ENCODE measurements at places on chromosomes 2 and 18.

- peak; percentile 76 for DNase-seq
These were observed 160.0 kb upstream of the TRIB2 start for GRCh38 chr2:12556762-12557161.

DNA sequence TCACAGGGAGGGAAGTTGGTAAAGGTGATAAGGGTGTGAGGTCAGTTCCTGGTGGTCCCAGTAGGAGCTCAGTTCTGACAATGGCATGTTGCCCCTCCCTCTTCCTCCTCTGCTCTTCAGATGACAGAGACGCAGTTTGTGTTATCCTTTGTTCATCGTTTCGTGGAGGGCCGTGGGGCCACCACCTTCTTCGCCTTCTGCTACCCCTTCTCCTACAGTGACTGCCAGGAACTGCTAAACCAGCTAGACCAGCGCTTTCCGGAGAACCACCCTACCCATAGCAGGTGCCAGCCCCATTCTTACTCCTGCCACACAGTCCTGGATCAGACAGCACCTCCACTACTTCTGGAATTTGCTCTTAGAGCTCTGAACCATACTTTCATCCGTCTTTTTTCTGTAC is 2.3 kb downstream of the AGBL5 start:
- DNase-seq, result no peak

- DNase-seq, result peak; percentile 14
These were observed 79.3 kb upstream of the ITPRID2 start for GRCh38 chr2:181812106-181812743.

DNA sequence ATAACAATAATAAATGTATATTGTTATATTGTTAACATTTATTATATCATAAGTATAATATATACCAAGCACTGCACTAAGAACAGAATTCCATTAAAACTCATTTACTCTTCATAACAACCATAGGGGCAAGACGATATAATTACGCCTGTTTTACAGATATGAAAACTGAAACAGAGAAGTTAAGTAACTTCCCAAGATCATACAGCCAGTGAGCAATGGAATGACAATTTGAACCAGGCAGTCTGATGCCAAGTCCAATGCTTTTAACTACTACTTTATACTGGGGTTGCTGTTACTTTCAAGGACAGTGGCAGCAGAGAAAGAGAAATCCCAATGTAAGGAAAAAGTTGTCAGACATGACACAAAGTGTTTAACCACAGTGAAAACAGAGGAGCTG is 338.8 kb upstream of the ID2 start:
- peak; percentile 79 for DNase-seq

- DNase-seq, result peak; percentile 9
These were observed 807 bp downstream of the GAREM1 start for GRCh38 chr18:32469691-32470459.

- no peak for DNase-seq
These were observed 49.3 kb downstream of the CD8B2 start for GRCh38 chr2:106536490-106536889.

DNA sequence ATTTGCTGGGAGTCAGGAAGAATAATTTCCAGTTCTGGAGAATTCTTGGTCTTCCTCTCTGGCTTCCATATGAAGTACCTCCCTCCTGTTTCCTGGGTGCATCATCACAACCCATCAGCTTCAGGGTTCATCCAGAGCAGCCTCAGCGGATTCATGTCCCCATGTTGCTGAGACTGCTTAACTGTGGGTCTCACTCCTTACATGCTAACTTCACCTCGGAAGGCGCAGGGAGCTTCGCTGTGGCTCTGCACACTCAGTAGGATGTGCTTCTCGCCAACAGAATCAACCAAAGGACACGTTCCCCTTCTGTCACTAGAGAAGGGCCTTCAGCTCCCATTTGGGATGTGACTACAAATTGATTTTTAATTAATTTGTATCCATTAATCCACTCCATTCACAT is 24.2 kb downstream of the FBLN7 start:
- DNase-seq, result no peak

GRCh38 chr2:26980971-26981370 is 10.5 kb downstream of the MAPRE3 start:
- no peak for DNase-seq

- no peak for DNase-seq
These were observed 39.2 kb upstream of the KIDINS220 start for GRCh38 chr2:8876628-8877027.

DNA sequence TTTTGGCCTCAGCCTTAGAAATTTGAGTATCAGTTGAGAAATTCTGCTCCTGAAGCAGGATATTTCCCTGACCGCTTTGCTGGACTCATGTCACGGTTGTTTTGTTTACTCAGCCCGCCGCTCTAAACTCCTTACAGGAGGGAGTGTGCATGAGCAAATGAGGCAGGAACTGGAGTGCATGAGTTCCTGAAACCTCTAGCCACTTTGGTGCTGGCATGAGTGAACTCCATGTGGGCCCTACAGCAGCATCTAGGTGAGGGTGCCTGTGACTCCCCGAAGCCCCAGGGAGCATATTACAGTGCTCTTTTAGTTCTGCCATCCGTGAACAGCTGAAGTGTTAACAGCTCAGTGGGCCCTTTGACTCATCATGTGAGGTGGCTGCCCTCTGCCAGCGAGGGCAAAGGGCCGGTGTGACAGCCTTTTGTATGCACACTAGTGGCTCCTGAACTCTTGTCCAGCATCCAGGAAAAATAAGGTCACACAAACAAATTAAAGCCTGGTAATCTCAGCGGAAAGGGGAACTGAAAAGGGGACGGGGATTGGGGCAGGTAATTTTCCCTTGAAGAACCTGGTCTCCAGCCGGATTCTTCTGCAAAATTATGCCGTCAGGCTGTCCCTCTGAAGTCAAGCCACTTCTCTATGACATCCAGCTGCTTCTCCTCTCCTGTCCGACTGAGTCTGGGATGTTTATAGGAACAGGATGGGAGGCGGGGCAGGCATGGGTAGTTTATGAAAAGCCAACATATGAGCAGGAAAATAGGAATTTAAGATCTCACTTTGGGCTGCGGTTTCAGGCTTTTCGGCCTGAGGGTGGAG is 1668.7 kb downstream of the SUCLG1 start:
- DNase-seq, result no peak

GRCh38 chr18:10138719-10139118 is 224.9 kb downstream of the VAPA start:
- no peak for DNase-seq

DNA sequence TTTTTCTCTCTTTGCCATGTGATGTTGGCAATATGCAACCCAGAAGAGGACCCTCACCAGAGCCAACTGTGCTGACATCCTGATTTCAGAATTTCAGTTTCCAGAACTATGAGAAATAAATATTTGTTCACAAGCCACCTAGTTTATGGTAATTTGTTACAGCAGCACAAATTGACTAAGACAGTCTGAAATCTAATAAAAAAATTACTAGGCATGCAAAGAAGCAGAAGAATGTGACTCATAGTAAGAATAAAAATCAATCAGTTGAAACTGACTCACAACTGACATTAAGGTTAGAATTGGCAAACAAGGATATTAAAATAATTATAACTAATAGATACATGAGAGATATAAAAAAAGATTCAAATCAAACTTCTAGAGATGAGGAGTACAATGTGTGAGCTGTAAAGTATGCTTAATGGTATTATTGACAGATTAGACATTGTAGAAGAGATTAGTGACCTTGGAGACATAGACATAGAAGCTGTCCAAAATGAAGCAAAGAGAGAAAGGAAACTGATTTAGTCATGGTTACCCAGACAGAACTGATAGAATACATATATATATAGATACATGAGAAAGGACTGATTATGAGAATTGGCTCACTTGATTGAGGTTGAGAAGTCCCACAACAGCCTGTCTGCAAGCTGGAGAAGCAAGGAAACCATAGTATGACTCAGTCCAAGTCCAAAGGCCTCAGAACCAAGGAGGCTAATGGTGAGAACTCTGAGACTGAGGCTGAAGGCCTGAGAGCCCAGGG is 27.8 kb upstream of the TTC39C start:
- DNase-seq, result peak; percentile 24

DNA sequence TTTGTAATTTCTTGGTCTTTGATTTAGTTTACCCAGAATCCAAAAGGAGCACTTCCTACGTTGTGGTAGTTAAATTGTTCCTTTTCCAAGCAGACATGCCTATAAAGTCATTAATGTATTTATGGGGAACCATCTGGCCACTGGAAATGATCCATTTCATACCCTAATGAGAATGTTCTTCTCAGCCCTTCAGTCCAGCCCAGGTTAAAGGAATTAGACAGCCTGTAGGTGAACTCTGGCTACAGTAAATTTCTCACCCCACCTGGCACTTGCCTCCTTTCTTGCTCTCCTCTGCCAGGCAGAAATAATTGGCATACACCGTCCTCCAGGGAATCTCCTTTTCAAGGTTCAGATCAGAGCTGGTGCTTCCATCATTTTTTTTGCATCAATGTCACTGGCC is 121.1 kb downstream of the SETBP1 start:
- DNase-seq, result no peak

DNA sequence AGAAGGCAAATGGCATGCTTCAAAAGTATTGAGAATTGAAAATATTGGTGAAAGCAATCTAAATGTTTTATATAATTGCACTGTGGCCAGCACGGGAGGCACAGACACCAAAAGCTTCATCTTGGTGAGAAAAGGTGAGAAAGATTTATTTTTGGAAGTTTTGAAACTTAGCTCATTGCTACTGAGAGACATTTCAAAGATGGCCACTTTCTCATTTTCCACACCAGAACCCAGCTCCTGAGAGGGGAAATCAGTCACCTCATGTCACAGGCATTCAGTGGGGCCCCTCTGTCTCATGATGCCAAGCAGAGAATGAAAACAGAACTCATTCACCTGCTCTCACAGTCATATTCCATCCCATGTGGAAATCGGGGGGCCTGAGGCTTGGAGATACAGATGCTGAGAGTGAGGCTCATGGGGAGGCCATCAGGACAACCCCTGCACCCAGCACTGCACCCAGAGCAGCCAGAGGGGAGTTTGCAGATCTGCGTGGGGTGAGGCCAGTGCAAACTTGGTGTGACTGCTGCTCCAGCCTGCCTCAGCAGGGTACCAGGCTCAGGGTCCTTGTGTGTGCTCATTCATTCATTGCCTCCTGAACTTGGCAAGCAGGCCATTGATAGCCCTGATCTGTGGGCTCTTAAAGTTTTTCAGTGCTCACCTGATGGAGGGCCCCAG is 31.4 kb downstream of the IL18R1 start:
- DNase-seq, result no peak

- no peak for DNase-seq
These were observed 423.4 kb downstream of the ZEB2 start for GRCh38 chr2:144096531-144096930.

- no peak for DNase-seq
These were observed 54.7 kb downstream of the FARP2 start for GRCh38 chr2:241410739-241411176.

- DNase-seq, result peak; percentile 15
These were observed 368 bp downstream of the TMEFF2 start for GRCh38 chr2:192194265-192194865.

GRCh38 chr18:52325997-52326396 is 14.0 kb upstream of the DCC start:
- no peak for DNase-seq

- DNase-seq, result no peak
These were observed 56.3 kb upstream of the ZDBF2 start for GRCh38 chr2:206218156-206218555.

DNA sequence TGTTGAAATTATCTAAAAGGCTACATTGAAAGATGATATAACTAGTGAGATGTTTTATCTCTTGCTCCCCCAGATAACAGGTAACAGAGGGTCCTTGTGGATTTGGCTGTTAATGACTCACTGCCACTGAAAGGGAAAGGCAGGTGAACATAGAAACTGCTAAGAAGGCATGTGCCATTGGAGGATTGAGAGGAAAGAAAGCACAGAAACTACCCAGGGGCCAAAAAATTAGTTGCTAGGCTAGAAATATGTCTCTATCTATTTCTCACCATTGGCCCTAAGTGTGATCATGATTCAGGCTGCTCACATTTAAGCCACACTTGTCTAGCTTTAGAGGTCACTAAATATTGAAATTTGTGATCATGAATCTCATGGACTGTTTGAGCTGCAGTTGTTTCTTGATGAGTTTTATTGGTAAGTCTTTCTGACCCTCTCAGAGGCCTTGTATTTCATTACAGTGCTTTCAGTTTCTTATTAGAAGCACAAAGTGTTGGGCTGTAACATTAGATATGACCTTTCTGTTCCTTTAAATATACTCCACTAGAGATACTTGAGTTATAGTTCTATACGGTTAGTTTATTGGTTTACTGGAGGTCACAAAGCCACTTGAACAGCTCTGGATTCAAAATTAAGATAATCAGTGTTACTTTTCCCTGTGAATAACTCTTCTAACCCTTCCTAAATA is 26.2 kb downstream of the NAB1 start:
- DNase-seq, result no peak
